ENCODE measurements at places on chromosomes 1 and 21.

DNA sequence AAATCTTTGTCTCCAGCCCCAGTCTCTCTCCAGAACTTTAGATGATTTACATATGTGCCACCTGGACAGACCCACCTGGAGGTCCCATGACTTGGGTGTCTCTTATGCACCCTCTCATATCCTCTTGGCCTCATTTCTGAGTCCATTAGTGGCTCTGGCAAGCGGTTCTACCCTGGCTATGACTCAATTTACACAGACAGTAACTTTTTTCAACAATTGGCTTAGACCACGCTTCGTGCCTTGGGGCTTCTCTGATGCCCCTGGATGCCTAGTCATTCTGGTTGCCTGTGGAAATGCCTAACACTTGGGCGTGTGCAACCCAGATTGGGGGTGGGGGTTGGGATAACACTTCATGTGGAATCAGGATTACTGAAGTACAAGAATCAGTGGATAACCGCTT lies 57.1 kb upstream of the GADD45A start:
- DNase-seq = no peak

GRCh38 chr1:214028095-214028494 lies 40.3 kb downstream of the PROX1 start:
- no peak for DNase-seq

DNA sequence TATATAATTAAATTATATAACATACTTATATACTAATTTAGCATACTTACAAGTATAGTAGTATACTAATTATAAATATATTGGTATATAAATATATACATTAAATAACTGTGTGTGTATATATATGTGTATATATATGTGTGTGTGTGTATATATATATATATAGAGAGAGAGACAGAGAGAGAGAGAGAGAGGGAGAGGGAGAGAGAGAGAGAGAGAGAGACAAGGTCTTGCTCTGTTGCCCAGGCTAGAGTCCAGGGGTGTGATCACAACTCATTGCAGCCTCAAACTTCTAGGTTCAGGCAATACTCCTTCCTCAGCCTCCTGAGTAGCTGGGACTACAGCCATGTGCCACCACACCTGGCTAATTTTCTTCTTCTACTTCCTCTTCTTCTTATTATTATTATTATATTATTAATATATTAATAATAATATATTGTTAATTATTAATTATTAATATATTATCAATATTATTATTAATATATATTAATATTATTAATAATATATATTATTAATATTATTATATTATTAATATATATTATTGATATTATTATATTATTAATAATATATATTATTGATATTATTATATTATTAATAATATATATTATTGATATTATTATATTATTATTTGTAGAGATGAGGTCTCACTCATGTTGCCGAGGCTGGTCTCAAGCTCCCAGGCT lies 185.5 kb downstream of the CRB1 start:
- no peak for DNase-seq

- no peak for DNase-seq
These were observed 268.3 kb downstream of the ASTN1 start for GRCh38 chr1:176896216-176896615.

GRCh38 chr1:37020653-37021277 lies 13.6 kb downstream of the GRIK3 start:
- no peak for DNase-seq

Measured in hippocampal formation (tissue), 2 donors.